DMS79 treated with DMSO at 0.1 percent for 48 hours (cell line): ENCODE measurements at places on chromosomes 11 and 22.

GRCh38 chr11:107719557-107720302, 7.9 kb upstream of the SLN start:
- no peak for DNase-seq

- DNase-seq, result no peak
Observed at GRCh38 chr22:47783433-47784366, 1021.2 kb downstream of the TBC1D22A start.

DNA sequence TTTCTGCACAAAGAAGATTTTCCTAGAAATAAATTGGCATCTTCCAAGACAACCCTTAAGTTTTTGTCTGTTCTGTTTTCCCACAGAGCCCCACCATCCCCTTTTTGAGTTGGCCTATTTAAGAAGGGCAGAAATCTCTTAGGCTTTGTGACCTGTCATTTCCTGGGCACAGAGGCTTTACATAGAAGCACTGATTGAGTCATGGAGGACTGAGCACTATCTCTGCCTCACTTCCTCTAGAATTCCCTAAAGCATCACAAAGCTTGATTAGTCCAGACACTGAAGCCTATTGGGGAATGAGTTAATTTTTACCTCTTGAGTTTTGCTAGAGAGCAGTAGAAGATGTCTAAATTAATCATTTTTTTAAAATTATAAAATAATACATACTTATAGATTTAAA, 25.4 kb downstream of the TRIM44 start:
- DNase-seq, result no peak

DNA sequence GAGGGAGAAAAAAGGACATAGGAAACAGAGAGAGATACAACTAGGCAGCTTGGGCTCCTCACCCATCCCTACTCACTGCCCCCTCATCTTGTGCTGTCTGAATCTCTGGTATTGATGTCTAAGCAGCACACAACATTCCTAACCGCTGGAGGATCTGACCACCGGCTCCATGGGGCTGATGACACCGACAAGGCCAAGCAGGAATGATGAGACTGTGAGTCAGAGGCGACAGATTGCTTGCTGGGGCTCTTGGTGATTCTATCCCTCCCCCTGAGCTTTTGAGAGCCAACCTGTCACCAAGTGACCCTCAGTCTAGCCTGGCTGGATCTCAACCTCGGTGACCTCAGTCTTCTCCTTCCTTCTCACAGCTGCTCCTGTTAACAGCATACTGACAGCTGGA, 13.8 kb downstream of the PAMR1 start:
- DNase-seq, result no peak

GRCh38 chr11:123683428-123684170, 29.2 kb upstream of the SCN3B start:
- DNase-seq, result peak; percentile 24

- no peak for DNase-seq
Observed at GRCh38 chr11:131408025-131408640, 37.7 kb downstream of the NTM start.

DNA sequence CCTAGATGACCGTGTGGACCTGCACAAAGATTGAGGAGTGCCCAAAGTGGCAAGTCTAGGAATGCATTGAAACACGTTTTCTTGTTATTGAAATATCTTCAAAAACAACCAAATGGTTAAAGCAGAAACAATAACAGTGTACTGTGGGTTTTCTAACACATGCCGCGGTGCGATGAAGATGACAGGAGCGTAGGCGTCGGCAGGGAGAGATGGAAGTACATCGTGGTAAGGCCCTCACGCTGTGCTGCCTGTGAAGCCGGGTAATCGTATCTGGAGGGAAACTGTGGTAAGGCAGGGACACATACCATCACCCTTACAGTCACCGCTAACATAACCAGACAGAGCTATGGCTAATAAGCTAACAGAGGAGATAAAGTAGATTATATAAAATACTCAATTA, 261.4 kb downstream of the TBC1D22A start:
- no peak for DNase-seq

- DNase-seq, result no peak
Observed at GRCh38 chr11:117185736-117186430, 7.3 kb downstream of the SIDT2 start.
